ENCODE measurements at places on chromosomes 5 and 9.

GRCh38 chr5:2430606-2431005 is 320.9 kb downstream of the IRX2 start:
- DNase-seq, result no peak

GRCh38 chr5:39448506-39449128 is 23.8 kb upstream of the DAB2 start:
- no peak for DNase-seq

GRCh38 chr9:109859447-109859846 is 79.4 kb downstream of the PALM2AKAP2 start:
- no peak for DNase-seq

DNA sequence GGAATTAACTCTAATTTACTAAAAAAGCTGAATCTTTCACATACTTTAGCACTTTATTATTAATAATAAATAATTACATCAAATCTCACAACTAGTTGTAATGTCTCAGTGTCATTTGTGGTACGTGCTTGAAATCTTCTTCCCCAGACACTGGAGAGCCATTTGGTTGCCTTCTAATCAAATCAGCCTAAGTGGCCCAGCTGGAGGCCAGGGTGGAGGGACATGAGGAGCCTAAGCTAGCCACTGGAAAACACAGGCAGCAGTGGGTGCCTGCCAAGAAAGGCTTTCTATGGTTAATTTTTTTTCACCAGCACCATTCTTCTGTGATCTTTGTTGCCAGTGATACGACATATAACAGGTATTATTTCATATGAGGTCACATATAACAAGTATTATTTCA is 117.0 kb downstream of the ERCC6L2 start:
- DNase-seq, result no peak

DNA sequence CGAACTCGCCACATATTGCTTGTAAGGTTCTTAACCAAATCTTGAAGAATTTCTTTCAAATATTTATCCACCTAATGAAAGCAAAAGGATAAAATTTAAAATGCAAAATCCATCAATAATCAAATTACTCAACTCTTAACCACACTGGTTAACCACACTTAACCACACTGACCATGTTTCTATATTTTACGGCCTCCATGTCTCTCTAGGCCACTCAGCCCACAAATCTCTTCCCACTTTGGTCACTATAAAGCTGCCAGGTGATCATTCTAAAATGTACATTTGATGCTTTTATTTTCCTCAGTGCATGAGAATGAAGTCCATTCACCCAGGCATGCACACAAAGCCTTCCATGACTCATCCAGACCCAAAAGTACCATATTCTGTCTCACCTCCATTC is 56.4 kb upstream of the OR2K2 start:
- DNase-seq, result no peak

DNA sequence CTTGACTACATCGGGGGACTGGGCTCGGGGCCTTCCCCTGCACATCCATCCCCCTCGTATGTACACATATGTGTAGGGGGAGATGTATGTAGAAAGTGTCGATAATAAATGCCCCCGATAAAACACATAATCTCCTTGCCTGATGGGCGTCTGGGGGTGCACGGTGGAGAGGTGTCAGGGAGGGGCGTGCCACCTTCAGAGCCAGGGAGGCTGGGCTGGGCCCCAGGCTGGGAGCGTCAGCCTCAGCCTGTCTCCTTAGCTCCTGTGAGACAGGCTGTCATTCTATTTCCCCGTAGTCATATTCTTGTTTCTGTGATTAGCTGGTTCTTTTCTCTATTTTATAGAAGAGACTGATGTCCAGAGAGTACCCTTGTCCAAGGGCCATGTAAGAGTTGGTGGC is 4.7 kb upstream of the RXRA start:
- DNase-seq, result no peak

DNA sequence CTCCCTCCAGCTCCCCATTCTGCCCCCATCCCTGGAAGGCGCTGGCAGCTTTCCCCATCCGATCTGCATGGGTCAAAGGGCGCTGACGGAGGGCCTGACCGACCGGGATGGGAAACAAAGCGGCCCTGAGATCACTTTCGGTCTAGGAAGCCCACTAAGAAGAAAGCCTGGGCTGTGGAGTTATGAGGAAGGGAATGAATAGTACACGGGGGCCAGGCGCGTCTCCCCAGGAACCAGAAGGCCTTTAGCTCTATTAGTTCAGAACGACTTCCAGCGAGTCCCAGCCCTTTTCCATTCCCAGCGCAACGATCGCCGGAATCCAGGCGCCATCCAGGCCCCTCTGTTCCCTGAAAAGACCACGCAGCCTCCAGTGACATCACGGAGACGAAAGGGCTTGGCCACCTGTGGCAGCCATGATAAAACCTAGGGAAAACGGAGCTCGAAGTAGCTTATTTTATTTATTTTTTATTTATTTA is 70.1 kb upstream of the CCDC180 start:
- no peak for DNase-seq

DNA sequence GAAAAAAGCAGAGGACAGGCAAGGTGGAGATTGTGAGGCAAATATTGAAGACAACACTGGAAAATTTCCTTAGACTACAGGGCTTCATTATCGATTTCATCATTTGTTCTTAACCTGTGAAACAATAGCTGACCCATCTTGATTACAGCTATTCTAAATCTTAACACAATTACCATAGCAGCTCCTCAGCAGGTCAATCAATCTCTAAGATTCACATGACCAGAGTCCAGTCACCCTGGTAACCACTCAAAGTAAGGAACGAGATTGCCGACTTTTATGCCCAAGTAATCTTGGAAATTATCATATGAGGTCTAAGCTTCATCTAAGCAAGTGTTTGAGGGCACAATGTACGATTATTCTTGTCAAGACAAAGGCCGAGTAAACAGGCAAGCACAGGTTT is 93.8 kb downstream of the TTC39B start:
- DNase-seq, result no peak

- no peak for DNase-seq
Measured at GRCh38 chr9:96551403-96551802, 68.2 kb downstream of the CDC14B start.

- DNase-seq, result no peak
Measured at GRCh38 chr9:70012569-70012968, 31.1 kb upstream of the MAMDC2 start.

DNA sequence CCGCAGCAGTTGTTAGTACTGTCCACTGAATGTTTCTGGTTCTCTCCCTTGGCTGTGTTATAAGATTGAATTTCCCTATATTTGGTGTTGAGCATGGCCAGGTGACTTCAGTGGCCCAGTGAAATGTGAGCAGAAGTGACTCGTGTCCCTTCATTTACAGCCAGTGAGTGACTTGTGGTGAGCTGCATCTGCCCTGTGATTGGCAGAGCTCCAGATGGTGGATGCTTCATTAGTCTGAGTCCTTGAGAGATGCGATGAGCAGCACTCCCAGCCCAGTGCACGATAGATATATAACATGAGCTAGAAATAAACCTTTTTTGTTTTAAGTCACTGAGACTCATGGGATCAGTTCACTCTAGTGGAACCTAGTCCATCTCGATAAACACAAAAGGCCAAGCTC is 19.3 kb downstream of the PCSK5 start:
- no peak for DNase-seq

- DNase-seq, result no peak
Measured at GRCh38 chr5:150399524-150400211, 13.0 kb downstream of the CD74 start.

DNA sequence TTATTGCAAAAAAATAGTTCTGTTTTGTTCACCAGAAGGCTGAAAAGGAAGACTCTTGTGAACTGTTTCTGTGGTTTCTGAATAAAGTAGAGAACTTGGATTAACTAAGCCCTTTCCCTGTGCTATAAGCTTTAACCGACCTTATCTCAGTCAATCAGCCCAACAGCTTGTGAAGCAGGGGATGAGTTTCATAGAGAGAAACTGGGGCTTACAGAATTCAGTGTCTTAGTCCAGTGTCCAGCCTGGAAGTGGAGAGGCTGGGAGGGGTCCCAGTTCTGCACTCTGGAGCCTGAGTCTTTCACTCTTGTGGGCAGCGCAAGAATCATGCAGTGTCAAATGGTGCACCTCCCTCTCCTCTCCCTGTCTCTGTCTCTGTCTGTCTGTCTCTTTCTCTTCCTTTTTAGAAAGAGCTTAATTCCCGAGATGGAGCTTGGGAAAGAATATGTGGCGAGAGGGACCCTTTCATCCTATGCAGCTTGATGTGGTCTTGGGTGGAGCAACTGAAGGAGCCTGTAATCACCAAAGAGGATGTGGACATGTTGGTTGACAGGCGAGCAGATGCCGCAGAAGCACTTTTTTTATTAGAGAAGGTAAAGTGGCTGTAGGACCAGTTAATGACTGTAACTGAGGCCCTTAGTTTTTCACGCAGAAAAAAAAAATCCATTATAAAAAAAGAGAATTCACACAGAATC is 17.0 kb downstream of the PTPDC1 start:
- no peak for DNase-seq

DNA sequence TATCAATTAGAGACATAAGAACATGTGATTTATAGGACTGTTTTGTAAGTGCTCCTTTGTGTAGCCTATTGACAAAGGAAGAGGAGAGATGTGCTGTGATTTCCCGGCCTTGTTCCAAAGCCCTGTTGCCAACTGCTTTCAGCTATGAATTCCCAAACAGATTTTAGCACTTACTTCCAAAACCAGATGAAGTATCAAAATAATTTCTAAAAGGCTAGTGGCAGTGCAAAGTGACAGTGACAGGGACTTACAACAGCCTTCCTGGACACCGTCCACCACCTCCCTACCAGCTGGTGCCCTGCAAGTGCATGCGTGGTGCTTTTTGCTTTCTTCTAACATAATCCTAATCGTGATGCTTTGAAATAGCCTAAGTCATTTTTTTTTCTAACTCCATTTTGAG is 254.1 kb upstream of the ACTBL2 start:
- DNase-seq, result no peak

GRCh38 chr5:129622531-129622930 is 125.4 kb upstream of the MINAR2 start:
- DNase-seq, result no peak

GRCh38 chr9:128285033-128285784 is 9.1 kb downstream of the SWI5 start:
- DNase-seq, result no peak

GRCh38 chr5:169567079-169567478 is 16.5 kb upstream of the SPDL1 start:
- no peak for DNase-seq

- DNase-seq, result no peak
Measured at GRCh38 chr5:116313366-116313765, 228.5 kb downstream of the COMMD10 start.

DNA sequence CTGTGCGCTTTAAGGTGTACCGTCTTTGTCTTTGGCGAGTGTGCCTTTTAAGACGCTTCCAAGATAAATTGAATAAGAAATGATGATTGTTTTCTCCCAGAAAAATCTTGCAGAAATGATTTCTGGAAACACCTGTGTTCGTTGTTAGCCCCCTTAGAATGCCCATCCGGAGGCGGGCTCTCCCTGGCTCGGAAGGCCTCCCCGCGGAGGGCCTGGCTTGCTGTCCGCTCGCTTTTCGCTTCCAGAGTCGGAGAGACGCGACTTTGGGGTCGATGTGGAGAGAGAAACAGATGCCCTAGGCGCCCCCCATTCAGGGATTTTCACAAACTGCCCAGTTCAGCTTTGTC is 23.9 kb downstream of the LECT2 start:
- DNase-seq, result no peak

GRCh38 chr9:96493757-96494156 is 43.8 kb downstream of the HABP4 start:
- DNase-seq, result no peak

DNA sequence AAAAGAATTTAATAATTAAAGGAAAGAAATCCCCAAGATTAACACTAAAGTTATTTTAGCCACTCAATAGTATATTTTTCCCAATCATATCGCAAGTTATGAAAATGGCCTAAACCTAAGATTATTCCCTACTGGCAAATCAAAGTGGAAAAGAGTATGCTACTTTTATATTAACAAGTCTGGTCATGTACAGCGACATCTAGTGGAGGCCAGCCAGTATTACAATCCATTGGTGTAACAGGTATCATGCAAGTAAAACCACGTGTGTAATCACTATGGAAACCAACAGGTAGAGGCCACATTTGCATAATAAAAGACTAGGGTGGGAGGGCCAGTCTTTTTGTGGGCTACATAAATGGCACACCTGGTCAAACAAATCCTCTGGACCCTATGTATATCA is 976.4 kb upstream of the CDH9 start:
- no peak for DNase-seq

- DNase-seq, result no peak
Measured at GRCh38 chr5:65338606-65339151, 143.0 kb downstream of the ADAMTS6 start.

DNA sequence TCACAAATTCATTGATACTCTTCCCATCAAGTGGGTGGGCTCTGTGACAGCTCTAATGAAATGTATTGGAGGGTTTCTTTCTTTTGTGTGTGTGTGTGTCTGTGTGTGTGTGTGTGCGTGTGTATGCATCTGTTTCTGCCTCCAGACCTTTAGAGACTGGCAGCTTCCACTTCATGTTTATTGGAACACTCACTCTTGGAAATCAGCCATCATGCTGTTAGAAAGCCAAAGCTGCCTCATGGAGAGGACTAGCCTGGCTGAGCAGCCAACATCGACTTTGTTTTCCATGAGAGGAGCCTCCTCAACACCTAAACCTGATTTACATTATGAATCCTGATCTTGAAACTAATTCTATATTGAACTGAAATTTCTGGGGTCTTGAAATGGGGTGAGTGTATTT is 128.5 kb upstream of the FAM174A start:
- no peak for DNase-seq

GRCh38 chr5:150627731-150628545 is 12.5 kb upstream of the SYNPO start:
- peak; percentile 47 for DNase-seq

DNA sequence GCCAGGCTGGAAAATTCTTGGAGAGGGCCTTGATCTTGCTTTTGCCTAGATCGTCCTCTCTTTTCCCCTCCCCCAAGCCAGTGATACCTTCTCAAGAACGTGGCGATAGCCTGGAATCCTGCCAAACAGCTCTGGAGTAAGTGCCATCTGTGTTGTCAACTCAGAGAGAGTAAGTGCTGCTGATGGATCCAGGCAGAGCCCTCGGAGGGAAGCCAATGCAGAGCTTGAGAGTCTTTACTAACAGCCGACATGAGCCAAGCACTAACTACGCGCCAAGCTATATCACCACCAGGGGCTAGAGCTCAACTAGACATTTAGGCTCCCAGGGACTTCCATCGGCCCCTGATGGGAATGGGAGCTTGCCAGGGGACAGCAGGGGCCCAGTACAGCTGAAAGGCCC is 17.6 kb downstream of the RAPGEF1 start:
- no peak for DNase-seq

DNA sequence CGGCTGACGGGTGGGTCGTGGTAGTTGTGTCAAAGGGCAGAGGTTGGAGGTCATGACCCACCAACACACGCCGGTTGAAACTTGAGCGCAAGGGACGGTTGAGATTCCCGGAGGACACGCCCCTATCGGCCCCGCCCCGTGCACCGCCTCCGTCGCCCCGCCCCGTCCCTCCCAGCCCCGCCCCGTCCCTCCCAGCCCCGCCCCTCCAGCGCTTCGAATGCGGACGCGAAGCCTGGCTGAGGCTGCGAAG is 226 bp upstream of the RANBP17 start:
- no peak for DNase-seq

- DNase-seq, result peak; percentile 71
Measured at GRCh38 chr9:133742849-133743444, 4.8 kb upstream of the SARDH start.

GRCh38 chr5:79699763-79700400 is 10.2 kb downstream of the CMYA5 start:
- no peak for DNase-seq

Data from inflammatory macrophage (primary cell).